ENCODE measurements at places on chromosomes 12 and 14.

- no peak for DNase-seq
Observed at GRCh38 chr14:30853946-30854345, 20.4 kb upstream of the COCH start.

GRCh38 chr12:132163041-132163910 is 19.0 kb downstream of the NOC4L start:
- peak; percentile 38 for DNase-seq

DNA sequence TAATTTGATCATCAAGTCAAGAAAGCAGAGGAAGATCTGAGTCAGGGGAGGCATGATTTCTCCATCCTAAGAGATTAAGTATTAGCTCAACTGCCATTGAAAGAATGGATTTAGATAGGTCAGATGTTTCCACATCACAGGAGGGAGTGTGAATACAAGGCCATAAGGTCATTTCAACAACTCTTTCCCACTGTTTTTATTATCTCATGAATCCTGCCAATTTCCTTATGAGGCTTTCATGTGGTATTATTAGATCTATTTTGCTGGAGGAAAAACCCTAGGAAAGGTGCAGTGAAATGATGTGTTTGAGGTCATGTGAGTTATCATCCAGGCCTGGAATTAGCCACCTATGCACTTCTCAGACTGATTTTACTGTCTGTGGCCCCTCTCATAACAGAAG is 269.0 kb downstream of the NOVA1 start:
- DNase-seq: no peak

GRCh38 chr12:53069621-53070410 is 9.4 kb downstream of the SPRYD3 start:
- DNase-seq: no peak

DNA sequence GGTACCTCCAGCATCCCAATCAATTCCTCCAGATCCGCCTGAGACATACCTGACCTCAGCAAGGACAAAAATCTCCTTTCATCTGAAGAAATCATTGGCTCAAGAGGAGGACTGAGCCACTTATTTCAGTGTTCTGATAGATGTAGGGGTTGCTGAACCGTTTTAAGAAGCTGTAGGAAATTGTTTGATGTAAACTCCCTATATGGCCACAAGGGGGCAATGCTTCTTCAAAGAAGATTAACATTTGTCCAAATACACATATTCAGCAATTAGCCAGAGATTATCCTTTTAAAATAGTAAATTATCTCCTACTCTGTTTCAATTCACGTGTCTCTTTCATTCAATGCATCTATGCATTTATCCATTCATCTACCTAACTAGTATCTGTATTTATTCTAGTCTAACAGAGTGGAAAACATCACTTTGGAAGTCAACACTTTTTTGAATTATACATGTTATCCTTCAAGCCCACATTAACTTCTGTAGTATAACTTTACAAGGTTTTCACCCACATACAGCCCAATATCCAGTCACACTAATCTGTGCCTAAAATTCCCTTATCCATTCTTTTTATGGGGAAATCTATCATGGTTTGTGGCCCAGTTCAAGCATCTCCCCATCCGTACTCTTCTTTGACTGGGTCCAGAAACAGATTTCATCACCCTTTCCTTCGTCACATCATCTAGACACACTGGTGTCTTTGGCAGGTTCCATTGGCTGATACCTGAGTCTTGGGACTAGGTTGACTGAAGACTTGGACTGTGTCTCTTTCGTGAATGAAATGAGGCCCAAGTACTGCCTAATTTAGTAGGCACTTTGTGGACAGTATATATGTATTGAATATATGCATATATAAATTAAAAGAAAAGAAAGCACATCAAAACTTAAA is 411.0 kb upstream of the OR4E1 start:
- DNase-seq: peak; percentile 57

DNA sequence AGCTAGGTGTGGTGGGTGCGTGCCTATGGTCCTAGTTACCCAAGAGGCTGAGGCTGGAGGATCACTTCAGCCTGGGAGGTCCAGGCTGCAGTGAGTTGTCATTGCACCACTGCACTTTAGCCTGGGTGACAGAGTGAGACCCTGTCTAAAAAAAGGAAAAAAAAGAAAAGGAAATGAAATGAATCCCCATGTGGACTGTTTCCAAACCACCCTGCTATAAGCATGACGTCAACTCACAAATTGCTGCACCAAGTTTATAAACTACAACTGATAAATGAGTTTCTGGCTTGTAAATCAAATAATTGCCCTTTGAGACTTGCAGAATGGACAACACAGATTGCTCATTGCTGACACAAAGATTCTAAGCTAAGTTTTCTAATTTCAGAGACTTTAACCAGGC is 51.0 kb upstream of the STK38L start:
- DNase-seq: peak; percentile 73

All from NCI-H69 (cell line).